ENCODE measurements at places on chromosomes 2 and 18.

DNA sequence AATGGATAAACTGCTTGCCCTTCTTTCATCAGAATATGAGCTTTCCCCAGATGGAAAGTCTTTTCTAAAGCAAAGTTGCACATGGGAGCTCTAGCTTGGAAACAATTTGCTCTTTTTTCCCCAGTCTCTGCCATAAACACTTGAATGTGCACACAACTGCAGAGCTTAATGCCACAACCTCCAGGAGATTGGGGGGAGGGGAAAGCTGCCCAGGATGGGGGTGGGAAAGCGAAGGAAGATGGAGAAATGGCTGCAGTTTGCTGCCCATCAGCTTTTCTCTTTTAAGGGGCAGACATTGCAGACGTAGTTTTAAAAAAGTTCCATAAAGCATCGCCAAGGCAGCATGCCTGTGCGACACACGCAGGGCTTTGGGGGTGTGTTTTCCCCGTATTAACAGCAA, 1.5 kb downstream of the ACKR3 start:
- no peak for DNase-seq

DNA sequence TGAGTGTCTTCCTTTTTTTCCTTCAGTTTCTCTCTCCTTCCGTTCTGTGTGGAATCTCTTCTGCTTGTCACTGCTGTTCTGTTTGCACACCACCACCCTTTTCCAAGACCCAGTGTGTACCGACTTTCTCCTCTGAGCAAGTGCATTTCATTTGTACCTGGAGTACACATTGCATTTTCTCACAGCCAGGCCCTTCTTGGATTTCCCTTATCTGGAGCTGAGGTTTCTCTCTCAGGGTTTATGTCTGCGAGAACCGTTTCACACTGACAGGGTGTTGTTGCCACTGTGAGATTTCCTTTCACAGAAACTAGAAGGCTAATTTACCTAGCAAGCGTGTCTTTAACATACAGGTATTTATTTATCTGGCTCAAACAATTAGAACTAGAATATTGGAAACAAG, 26.2 kb downstream of the NCOA1 start:
- no peak for DNase-seq

GRCh38 chr2:98912221-98912851, 23.7 kb downstream of the CRACDL start:
- DNase-seq = peak; percentile 58

GRCh38 chr2:54630858-54631497, 92.5 kb upstream of the EML6 start:
- no peak for DNase-seq

DNA sequence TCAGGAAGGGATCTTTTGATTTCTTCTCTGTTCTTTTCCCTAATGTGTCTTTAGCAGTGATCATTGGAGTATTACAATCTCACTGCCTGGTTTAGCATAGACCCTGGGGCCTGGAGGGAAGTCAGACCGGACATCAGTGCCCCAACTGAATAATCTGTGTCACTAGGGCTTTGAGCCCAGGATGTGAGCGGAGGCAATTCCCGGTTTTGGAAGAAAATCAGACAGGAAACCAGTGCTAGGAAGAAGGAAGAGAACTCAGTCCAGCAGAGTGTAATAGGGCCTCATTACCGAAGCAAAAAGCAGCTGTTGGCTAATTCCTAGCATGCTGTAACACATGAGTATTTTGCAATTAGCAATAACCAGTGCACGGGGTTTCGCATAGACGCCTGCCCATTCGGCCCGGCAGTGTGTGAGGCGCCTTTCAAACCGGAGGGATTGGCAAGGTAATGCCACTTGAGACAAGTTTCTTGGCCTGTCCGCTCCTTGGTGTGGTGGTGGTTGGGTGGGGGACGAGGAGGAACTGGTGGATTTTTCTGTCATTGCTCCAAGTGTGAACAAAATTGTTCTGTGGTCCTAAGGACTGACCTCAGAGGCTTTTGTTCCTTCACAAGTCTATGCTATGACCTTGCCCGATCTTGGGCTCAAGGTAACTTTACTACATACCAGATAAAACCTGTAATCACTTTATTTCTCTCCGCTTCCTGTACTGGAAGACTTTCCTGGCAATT, 2.8 kb downstream of the FOSL2 start:
- DNase-seq = no peak

- no peak for DNase-seq
These were observed 101.1 kb downstream of the KLHL29 start for GRCh38 chr2:23485841-23486683.

- DNase-seq = no peak
These were observed 1155.8 kb upstream of the CHAC2 start for GRCh38 chr2:52611759-52612158.

DNA sequence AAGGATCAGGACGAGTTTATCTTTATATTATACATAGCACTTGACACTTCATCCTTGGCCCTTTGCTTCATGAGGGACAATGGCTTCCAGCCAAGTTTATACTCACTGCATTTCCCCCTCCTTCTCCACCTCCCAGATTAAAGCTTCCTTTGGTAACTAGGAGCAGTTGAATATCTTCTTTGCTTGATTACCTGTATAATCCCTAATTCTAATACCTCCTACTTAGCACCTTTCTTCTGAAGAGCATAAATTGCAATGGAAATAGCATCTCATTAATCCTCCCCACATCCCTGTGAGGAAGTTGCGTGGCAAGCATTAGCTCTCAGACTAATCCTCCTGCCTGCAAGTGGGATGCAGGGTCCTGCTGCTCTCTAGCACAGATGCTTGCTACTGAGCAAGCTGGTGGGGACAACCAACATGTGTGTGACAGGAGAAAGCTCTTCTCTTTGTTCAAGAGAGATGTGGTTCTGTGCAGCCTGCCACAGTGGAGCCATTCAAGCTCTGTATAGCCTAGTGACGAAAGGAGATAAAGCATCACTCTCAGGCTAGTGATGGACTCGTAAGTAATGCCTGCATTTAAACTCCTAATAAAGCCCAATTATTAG, 19.1 kb downstream of the KLHL14 start:
- DNase-seq = no peak

GRCh38 chr2:189555232-189555631, 25.4 kb downstream of the SLC40A1 start:
- DNase-seq = no peak

DNA sequence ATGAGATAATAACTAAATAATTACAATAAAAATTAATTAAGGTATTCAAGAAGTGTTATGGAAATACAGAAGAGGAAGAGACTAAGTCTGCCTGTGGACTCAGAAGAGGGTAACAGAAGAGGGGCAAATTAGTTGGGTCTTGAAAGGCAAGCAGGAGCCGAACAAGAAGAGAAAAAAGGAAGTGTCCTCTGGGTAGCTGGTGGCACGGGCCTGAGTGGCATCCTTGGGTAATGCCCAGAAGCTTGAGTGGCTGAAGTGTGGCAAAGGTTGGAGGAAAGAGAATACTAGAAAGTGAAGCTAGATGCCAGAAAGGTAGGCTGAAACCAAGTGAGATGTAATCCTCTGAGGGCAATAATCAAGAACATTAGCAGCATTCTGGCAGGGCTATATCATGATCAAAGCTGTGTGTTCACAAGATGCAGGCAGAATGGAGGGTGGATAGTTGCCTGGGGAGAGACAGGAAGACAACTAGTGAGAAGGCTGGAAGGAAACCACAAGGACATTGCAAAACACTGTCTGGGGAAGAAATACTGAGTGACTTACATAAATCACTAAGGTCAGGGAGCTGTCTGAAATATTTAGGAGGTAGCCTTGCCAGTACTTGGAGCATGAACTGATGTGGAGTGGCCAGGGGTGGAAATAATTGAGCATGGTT, 16.2 kb downstream of the DOCK10 start:
- no peak for DNase-seq

- no peak for DNase-seq
These were observed 780.1 kb upstream of the LINC00305 start for GRCh38 chr18:64929036-64929435.

DNA sequence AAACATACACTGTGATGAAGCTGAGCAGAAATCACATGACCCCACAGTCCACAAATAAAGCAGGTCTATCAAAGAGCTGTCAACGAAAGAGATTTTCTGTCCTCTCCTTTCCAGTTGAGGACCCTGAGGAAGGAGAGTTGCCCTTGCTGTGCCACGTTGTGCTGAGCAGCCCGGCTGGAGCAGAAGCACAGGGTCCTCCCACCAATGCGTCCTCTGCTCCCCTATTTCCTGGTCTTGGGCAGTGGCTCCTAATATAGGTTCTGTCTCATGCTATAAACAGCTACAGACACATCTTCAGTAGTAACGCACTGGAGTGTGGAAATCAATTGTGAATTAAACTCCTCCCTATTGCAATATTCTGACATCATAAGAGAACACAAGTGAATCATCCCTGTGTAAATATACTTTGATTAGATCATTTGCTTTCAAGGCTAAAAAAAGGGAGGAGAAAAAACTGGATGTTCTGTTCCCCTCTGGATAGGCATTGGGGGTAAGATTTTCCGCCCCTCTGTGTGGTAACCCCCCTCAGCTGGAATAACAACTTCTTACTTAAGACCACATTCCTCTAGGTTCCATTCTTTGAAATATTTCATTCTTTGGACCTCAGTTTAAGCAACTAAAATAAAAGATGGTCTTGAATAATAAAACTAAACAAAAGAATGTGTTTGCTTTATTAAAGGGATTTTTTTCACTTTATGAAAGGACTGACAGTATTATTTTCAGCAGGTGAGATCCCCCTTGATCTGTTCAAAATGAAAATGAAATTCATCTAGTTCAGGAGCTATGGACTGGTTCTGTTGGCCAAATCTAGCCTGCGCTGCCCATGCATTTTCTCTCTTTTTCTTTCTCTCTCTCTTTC, 8.3 kb upstream of the RHOB start:
- DNase-seq = peak; percentile 45

Measured in mucosa of gallbladder (tissue), 1 donor.